ENCODE measurements at places on chromosomes 6 and 20.

DNA sequence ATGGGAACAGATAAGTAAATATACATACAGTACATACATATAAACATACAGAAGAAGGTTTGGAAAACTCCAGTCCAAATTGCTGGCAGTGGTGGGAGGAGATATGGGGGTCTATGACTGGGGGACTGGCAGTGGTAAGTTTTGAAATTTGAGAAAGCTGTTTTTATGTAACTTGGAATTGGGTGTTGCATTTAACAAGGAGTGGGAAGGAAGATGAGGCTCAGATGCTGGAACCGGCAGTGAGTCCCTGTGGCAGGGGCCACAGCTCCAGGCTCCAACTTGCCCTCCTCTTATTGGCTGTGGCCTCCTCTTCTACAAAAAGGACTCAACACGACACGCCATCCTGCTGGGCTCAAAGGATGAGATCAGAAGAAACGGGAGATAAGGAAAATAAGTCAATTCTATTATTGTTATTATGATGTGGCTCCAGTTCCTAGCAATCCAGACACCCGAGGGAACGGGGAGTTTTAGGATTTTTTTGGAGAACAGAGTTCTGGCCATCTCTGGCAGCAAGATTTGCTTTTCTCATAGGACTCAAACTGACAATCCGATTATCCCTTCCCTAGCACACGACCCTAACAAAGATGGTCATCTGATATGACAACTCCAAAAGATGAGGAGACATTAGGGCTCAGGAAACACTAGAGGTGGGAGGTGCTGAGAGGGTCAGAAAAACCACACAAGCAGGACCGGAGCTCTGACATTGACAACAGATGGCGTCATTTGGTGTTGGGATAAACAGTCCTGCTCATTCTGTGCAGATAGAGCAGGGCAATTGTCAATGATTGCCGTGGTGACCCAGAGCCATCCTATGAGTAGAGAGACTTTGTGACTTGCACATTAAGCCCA, 6.0 kb upstream of the TGM2 start:
- H3K36me3 ChIP-seq: no peaks in the 10 kb centered on the region
- H3K27ac ChIP-seq: no peak overlapping the region
- no peaks in the 10 kb centered on the region for H3K4me1 ChIP-seq
- H3K27me3 ChIP-seq: no peaks in the 10 kb centered on the region
- H3K4me3 ChIP-seq: no peak overlapping the region

GRCh38 chr6:170459451-170459850, 93.7 kb downstream of the PSMB1 start:
- H3K36me3 ChIP-seq: no peaks in the 10 kb centered on the region
- no peaks in the 10 kb centered on the region for H3K27me3 ChIP-seq
- H3K4me3 ChIP-seq: no peak overlapping the region
- no peak for DNase-seq
- H3K4me1 ChIP-seq: peaks cover 7% of the 10 kb centered on the region
- H3K27ac ChIP-seq: no peak overlapping the region

GRCh38 chr6:129699659-129700058, 10.3 kb downstream of the ARHGAP18 start:
- no peak for DNase-seq
- H3K27me3 ChIP-seq: no peaks in the 10 kb centered on the region
- peaks cover 5% of the 10 kb centered on the region for H3K4me1 ChIP-seq
- no peaks in the 10 kb centered on the region for H3K36me3 ChIP-seq
- H3K4me3 ChIP-seq: no peak overlapping the region

DNA sequence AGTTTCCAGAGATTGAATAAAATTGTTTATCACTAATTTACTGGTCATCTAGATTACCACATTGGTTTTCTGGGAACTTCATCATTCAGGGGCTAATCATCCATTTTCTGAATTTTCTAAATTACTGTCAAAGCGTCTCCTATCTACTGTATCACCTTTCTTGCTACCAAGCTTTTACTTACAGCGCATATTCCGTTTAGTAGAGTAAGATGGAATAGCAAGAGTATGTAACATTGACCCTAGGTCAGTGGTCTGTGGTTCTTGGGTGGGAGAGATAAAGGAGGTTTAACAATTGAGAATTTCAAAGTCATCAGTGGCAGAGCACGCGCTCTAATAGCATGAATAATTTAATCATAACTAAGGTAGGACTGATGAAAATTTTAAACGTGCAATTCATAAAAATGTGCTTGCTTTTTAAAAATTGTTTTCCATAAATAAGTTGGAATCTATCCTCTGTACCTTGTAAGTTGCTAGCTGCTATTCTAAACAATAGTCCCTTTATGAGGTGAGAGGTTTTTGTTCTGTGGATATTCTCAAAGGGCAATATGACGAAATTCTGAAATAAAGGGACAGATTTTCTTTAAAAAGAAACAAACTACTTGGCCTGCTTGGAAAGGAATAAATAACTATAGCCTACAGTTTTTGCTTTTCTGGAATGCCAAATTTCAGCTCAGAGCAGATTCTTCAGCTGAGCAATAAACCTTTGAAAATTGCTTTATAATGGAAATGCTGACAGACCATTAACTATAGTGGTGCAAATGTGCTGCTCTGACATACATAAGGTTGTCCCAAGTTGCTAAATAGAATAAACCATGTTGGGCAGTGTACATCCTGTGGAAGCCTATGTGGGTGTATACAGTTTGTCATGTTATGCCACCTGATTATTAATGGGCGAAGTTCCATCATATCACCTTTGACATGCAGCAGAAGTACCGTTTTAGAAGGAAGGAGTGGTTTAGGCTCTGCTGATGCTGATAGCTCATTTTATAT, 84.1 kb downstream of the ZFAND3 start:
- no peaks in the 10 kb centered on the region for H3K4me1 ChIP-seq
- no peak for DNase-seq
- H3K36me3 ChIP-seq: no peaks in the 10 kb centered on the region
- no peaks in the 10 kb centered on the region for H3K27me3 ChIP-seq
- no peak overlapping the region for H3K27ac ChIP-seq

- no peaks in the 10 kb centered on the region for H3K4me1 ChIP-seq
- no peaks in the 10 kb centered on the region for H3K27me3 ChIP-seq
- no peaks in the 10 kb centered on the region for H3K36me3 ChIP-seq
- DNase-seq: peak; percentile 34
- H3K27ac ChIP-seq: no peak overlapping the region
- H3K4me3 ChIP-seq: no peak overlapping the region
These were observed 63.1 kb upstream of the KLHL31 start for GRCh38 chr6:53728570-53729194.

GRCh38 chr6:33858804-33859505, 55.2 kb upstream of the MLN start:
- DNase-seq: no peak
- no peak overlapping the region for H3K27ac ChIP-seq
- peaks cover 58% of the 10 kb centered on the region for H3K4me1 ChIP-seq
- H3K27me3 ChIP-seq: peaks cover 16% of the 10 kb centered on the region
- H3K4me3 ChIP-seq: no peak overlapping the region
- no peaks in the 10 kb centered on the region for H3K36me3 ChIP-seq
